NCI-H2081 (cell line): ENCODE measurements at places on chromosomes 12 and 14.

- DNase-seq: no peak
These were observed 52.0 kb downstream of the HELB start for GRCh38 chr12:66354291-66354690.

DNA sequence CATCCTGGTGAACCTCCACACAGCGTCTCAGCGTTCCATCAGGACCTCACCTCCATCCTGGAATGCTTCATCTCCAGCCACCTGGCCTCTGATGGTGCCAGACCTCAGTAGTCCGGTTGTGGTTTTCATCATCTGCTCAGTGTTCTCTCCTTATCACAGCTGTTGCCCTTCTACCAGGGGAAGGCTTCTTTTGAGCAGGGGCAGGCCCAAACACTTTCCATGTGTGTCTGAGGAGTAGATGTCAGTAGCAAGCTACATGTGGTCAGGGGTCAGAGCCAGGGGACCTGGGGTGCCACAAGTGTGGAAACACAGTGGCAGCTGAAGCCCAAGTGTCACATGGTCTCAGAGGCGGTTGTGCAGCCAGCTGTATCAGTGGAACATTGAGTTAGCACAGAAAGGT, 30.2 kb upstream of the FGD4 start:
- no peak for DNase-seq

GRCh38 chr12:62899568-62900390, 35.2 kb downstream of the PPM1H start:
- DNase-seq: no peak

DNA sequence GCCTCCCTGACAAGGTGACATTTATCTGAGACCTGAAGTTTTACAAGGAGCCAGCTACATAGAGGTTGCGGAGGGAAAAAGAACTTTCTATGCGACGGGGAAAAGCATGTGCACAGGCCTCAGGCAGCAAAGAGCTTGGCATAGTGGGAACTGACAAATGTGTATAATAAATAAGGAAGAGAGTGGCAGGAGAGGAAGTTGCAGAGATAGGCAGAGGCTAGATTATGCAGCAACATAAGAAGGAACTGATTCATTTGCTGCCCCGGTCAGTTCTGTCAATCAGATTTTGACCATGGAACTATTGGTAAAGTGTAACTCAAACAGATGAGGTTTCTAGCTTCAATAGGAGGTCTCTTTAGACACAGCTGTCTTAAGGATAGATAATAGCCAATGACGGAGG, 33.7 kb upstream of the RIC8B start:
- DNase-seq: no peak
